Activated CD4-positive, CD25-positive, alpha-beta regulatory T cell treated with anti-CD3 and anti-CD28 coated beads, Interleukin-2, amount 50 U/mL, for 16 hours (primary cell): ENCODE measurements at places on chromosomes 5 and 9.

DNA sequence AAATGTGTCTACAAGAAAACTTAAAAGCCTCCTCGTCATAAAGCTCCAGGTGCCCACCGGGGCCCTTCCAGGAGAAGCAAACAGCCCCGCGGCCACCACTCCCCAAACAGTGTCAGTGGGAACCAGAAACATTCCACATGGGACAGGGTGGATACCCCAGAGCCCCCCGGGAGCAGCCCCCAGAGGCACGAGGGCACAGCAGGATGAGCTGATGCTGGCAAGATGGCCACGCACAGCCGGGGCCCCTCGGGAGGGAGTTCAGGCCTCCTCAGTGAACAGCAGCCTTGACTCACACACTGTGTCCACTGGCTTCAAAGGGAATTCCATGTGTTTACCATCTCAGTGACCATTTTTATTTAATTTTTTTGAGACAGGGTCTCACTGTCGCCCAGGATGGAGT lies 10.5 kb downstream of the EXD3 start:
- no peak for DNase-seq

DNA sequence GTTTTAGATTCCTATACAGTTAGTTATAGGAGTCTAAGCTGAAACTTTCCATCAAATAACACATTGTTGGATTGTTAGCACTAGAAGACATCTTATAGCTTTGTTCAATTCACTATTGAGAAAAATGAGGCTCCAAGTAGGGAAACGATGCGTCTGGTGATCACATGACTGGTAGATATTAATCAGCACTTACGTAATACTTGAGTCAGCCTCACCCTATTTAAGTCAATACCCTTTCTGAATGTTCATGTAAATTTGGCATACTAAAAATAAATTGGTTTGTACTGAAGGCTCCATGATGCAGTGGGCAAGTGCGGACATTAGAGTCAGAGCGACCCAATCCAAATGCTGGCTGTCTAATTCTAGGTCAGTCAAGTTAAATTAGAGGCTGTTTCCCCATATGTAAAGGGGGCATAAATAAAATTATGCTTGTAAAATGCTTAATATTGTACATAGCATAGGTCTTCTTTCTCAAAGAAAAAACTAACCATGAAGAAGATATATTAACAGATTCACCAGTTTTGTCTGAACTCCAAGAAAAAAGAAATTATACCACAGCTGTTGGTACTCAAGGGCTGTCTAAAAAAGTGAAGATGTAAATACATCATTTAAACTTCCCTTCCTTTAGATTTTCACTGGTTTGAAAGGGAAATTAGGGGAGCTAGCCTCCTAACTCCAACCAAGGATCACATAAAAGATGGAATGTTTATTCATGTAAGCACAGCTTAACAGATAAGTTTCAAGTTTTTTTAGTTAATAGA lies 406.6 kb upstream of the TLE4 start:
- DNase-seq, result no peak

DNA sequence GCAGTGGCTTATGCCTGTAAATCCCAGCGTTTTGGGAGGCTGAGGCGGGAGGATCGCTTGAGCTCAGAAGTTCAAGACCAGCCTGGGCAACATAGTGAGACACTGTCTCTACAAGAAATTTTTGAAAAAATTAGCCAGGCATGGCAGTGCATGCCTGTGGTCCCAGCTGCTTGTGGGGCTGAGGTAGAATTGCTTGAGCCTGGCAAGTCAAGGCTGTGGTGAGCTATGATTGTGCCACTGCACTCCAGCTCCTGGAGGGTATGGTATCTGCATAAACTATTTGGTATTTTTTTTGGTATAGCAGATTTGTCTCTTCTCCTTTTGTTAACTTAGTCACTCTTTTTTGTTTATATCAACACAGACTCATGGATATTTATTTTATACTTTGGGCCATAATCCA lies 61.5 kb upstream of the TEX48 start:
- DNase-seq, result no peak

DNA sequence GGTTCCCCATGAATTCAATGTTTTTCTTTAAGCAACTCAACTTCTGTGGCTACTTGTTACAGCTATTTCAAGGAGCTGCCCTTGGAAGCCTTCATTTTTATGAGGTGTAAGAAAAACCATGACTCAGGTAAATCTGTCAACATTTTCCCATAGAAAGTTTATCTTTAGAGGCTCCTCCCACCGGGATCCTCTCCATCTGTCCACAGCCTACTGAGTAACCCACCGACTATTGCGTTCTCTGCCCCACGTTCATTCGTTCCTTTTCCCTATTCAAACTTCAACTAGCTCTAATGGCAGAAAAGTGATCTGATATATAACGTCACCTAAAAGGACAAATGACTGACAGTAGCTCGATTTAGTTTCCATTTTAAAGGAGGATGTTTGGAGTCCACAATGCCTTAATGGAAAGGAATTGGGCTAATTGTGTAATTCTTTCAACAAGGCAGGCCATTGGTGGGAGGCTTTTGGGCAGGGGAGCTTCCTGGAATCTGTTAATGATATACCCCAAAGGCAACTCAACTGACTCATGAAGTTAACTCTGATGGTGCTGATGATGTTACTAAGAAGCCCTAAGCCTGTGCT lies 29.3 kb upstream of the NR3C1 start:
- no peak for DNase-seq

GRCh38 chr5:103605277-103605676 lies 42.7 kb upstream of the NUDT12 start:
- no peak for DNase-seq
